NCI-H524 (cell line): ENCODE measurements at places on chromosomes 1 and 21.

DNA sequence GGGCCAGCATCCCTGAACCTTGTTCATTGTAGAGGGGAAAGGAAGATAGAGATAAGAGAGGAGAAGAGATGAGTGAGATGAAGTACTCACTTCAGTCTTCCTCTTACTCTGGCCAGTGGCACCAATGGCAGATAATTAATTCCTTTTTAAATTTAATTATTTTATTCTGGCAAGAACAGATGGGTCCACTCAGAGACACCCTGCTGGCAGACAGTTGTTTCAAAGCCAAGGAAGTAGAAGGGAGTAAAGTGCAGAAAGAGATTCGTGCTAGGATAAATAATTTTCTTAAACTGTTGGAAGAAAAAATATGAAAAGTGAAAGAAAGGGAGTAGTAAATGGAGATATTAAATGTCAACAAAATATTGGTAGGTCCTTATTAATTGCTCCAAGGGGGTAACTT is 7.7 kb upstream of the GJA5 start:
- no peak for DNase-seq

DNA sequence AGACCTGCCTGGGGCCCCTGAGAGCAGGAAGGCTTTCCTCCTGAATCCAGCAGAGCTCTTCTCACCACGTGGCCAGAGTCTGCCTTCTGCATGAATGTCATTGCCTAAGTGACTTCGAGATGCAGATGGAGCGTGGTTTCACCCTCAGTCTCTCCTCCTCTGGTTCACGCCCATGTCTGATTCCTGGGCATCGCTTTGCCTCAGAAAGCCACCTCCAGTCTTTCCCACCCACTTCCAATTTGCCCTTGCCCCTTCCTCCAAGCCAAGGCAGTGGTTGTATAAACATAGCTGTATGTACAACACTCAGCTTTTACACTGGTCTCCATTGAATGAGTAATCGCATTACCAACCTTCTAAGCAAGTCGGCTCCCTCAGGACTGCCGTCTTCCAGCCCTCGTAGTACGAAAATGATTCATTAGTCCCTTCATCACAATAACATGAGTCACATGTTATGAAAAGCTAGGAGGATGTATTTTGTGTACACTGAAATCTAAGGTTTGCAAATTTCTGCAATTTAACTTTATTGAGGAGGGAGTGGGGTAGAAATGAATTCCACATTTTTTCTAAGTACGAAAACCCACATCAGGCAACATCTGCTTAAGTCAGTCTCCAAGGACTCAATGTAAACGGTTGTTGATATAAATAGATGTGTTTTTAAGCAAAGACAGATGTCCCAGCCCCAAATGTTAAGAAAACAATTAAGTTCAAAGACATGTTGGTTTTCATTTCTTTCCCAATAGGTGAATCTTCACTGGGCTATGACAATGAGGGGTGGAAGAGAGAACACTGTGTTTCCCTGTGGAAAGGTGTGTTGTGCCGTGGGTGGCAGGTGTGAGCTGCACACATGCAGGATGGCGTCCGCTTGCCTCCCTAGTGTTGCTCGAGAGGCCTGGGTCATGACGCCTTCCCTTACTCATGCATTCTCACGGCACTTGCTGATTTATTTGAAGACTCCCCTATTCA is 32.3 kb upstream of the ETS2 start:
- DNase-seq = no peak

GRCh38 chr21:16992448-16992847 is 520.4 kb upstream of the CXADR start:
- DNase-seq = no peak

- DNase-seq = no peak
These were observed 262.0 kb downstream of the TNR start for GRCh38 chr1:175481126-175482070.

DNA sequence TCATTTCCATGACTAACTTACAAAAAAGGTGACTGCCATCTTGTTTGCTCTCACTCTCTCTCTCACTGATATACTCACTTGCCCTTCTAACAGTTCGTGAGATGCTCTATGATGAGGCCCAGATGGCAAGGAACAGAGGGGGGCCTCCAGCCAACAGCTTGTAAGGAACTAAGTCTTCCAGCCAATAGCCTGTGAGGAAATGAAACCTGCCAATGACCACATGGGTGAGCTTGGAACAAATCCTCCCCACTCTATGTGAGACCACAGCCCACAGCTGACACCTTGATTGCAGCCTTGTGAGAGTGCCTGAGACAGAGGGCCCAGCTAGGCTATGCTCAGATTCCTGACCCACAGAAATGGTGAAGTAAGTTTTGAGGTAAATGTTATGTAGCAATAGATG is 153.7 kb downstream of the HHIPL2 start:
- peak; percentile 49 for DNase-seq

- DNase-seq = no peak
These were observed 28.2 kb upstream of the PRDX6 start for GRCh38 chr1:173448945-173449344.

- DNase-seq = no peak
These were observed 233.9 kb downstream of the KIF26B start for GRCh38 chr1:245388687-245389086.
